ENCODE measurements at places on chromosomes 7 and 10.

GRCh38 chr10:118308664-118309063 lies 33.5 kb downstream of the FAM204A start:
- DNase-seq = no peak

DNA sequence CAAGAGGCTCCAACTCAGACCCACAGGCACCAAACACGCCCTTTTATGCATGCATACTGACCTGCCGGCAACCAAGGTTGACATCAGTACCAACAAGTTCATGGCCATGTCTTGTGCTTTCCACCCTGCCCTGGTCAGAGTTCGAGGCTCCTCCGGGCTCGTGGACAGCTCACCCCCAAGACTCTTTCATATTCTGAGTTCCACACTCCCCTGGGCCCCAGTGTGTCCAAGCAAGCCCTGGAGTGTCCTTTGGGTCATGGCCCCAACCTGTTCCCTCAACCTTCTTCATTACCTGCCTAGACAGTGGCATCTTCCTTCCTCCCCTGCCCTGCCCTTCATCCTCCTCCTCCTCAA lies 40.5 kb downstream of the HIF1AN start:
- no peak for DNase-seq

GRCh38 chr7:24019841-24020240 lies 264.1 kb upstream of the NPY start:
- DNase-seq = no peak

DNA sequence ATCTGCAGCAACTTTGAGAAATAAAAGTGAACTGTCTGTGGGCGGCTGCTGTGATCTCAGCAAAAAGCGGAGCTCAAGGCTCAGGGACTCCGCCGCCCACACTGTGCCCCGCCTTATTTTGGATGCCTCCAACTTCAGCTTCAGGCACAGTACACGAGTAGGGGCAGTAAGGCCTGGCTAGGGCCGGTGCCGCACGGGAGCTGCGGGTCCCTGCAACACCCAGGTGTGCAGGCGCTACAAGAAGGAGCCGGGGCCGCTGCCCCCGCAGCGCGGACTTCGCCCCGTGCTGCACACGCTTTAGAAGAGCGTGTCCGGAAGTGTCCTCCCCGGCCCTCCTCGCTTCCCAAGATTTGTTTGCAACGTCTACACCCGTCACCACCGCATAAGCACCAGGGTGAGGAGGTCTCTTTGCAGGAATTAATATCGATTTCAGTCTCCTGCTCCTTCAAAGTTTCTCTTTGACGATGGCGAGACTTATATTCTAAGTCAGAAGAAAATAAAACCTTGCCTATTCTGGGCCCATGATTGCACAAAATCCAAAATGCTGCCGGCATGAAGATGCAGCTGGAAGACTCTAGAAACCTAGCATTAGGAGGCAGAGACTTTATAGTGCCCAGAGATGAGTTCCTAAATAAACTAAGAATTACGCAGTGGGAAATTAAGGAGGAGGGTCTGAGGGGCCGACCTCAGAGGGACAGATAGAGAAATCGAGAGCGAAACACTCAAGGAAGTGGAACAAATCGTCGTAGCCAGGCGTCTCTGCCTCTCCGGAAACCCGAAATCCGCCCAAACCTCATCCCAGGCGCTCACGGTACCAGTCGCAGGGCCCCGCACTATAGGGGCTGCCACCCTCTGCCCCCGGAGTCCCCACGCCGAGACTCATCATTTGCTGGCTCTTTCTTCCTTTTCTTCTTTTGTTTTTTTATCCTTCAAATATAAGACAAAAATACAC lies 6.4 kb downstream of the VAX1 start:
- no peak for DNase-seq

DNA sequence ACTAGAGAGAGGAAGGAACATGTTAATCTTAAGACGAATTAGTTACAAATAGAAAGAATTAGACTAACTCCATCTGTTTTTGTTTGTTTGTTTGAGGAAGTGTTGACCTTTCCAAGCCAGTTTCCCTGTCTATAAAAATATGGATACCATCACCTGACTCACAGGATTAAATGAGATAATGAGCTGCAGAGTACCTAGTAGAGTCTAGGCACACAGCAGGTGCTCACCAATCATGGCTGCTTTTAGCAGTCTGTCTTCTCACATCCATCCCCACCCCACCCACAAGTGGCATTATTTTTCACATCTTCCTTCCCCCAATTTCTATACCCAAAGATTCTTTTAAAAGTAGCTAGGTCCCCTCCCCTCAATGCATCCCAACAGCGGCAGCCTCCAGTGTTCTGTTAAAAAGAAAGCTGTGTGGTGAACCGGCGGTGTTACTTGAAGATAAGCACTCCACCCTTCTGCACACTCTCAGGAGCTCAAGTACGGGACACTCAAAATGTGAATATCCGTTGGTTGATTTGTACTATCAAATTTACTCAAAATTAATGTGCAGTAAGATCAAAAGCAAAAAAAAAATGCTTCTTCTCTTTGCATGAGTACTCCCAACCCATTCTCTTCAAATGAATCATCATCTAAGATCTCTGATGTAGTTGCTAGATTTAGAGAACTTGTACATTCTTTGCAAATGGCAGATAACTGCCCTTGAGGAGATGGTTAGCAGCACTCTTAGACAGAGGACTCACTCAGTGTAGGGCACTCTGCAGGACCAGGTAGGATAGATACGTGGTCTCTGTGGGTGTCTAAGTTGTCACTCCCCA lies 145.4 kb upstream of the ASAH2 start:
- no peak for DNase-seq
